Foreskin melanocyte (primary cell): ENCODE measurements at places on chromosomes 5 and 9.

- DNase-seq: no peak
Measured at GRCh38 chr9:33651125-33651524, 127.1 kb downstream of the ANKRD18B start.

DNA sequence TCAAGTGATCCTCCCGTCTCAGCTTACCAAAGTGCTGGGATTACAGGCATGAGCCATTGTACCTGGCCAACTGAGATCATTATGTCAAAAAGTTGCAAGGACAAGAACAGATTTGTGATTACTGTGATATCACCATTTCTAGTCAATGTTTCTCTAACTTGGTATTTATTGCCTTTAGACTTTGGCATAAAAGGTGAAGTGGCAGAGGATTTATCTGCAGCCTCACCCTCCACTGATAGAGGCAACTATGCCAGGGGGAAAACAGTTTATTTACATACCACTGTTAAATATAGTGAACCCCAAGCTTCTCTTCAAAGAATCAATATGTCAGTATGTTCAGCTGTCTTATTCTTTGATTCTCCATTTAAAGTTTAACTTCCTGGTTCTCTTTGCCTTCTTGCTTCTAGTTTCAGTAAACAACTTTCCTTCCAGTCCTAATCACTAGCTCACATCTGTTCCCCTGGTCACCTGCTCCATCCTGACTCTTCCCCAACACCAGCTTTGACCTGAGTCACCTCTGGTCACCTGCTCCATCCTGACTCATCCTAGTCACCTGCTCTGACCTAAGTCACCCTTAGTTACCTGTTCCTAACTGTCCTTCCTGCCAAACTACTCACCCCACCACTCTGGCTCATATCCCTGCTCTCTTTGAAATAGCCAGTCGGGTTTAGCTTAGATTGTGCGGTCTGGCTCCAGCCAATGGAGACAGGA, 29.9 kb downstream of the SEMA6A start:
- no peak for DNase-seq

DNA sequence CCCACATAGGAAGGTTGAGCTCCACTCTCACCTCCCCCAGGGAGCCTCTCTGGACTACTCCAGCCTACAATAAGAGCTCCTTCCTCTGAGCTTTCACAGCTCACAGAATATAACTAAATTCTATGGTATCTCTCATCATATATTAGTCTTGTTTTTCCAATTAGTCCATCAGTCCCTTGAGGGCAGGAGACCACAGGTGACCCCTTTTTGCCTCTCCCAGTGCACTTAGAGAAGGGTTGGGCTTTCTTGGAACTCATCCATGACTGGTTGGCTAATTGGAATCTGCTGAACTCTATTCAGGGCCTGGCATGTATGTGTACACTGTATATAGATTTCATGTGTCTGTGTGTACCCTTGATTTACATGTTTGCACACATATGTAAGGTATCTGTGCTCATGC, 50.4 kb upstream of the ARAP3 start:
- no peak for DNase-seq

DNA sequence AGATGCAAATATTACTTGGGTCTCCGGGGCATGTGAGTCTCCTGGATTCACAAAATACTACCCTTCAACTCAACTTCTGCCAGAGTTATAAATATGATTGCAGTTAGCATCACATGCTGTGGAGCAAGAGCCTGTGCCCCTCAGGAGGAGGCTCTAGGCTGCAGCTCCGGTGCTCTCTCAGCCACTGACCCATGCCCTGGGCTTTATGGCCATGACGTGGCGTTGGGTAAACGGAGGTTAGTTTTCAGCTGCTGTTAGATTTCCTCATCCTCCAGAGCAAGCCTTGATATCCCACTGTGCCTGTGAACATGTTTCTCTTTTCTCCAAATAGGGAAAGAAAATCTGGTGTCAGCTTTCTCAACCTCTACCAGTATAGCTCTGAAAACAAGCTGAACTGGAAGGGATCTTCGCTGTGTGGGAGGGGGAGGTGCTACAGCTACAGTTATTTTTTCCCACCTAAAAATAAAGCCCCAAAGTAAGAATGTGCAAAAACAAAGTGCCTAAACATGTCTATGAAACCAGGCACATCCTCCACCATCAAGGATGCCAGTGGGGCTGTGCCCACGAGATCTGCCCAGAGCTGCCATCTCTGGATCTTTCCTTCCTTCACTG, 124.4 kb upstream of the GPR151 start:
- no peak for DNase-seq

- no peak for DNase-seq
Measured at GRCh38 chr5:118882666-118883065, 105.7 kb downstream of the DTWD2 start.

GRCh38 chr9:72485821-72486593, 35.4 kb upstream of the TMC1 start:
- peak; percentile 99 for DNase-seq

DNA sequence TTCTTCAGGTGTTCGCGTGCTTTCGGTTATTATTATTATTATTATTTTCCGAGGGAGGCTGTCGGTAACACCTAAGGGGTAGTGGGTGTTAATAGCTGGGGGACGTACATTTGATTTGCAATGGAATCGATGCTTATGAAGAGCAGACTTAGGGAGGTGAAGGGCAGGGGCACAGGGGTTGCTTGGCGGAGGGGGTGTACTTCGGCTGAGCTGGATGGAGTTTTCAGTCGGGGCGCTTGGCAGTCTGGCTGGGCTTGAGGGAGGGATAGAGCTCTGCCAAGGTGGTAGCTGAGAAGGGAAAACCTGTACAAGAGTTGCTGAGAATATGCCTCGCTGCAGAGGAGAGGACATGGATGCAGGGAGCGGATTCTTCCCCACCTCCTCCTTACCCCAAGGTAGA, 617 bp upstream of the PTPRD start:
- DNase-seq: no peak

GRCh38 chr9:70569070-70569772, 154.8 kb upstream of the KLF9 start:
- DNase-seq: no peak

GRCh38 chr5:156513123-156513815, 186.3 kb downstream of the SGCD start:
- DNase-seq: no peak

GRCh38 chr5:142325725-142326479, 1.1 kb upstream of the SPRY4 start:
- peak; percentile 51 for DNase-seq

GRCh38 chr5:80936881-80937280, 23.3 kb upstream of the RASGRF2 start:
- no peak for DNase-seq

DNA sequence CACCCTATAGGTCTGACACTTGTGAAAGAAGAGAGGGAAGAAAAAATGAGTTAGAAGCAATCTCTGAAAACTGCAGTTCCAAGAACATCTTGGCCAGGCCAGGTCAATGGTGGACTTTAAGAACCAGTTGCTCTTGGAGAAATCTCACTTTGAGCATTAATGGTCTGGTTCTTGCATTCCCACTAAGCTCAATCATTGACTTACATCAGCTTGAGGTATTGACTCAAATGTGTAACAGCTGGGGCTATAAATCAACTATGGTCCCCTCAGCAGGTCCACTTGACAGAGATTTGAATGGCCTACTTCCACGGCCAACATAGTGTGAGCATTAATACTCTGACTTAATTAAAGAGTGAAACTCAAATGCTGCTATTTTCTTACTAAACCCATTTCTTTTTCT, 357.8 kb upstream of the RGMB start:
- DNase-seq: no peak
